ENCODE measurements at places on chromosomes 2 and 18. TPM values are rescaled to one million over a fixed set of nuclear protein-coding genes. Genes with fewer than 3 reads are reported as not detected.
A peak's percentile ranks its signal among the peaks of the same experiment; 100 is the strongest.

- DNase-seq = peak; percentile 73
Measured at GRCh38 chr18:22170421-22171257, 1.2 kb downstream of the GATA6 start.

GRCh38 chr2:78780256-78780655 is 245.2 kb upstream of the REG3G start:
- no peak for DNase-seq

GRCh38 chr2:19881221-19881907 is 20.4 kb downstream of the TTC32 start:
- no peak for DNase-seq

- DNase-seq = no peak
Measured at GRCh38 chr2:85668009-85668856, at the start of gene SFTPB. Gene SFTPB, minus strand, starts transcription at chr2:85668199. Its CDS starts 16 bp downstream, at chr2:85668183.

Gene CRYGC
- not detected for total RNA-seq

Gene PRKAG3
- total RNA-seq = not detected

Gene NDUFAF7
- 28.2 TPM for total RNA-seq
